CD14-positive monocyte (primary cell): ENCODE measurements at places on chromosomes 6 and 20. TPM values are rescaled to one million over a fixed set of nuclear protein-coding genes. Genes with fewer than 3 reads are reported as not detected.

Gene DDO
- polyA plus RNA-seq: 0.24 TPM

Gene REM1
- not detected for polyA plus RNA-seq

Gene GGT7
- polyA plus RNA-seq: 2.4 TPM

Gene SPACA1
- polyA plus RNA-seq: not detected

Gene F13A1
- polyA plus RNA-seq: 105 TPM

Gene PDE10A
- polyA plus RNA-seq: not detected

Gene NRSN2
- 0.56 TPM for polyA plus RNA-seq

Gene CGA
- polyA plus RNA-seq: not detected

Gene TCF21
- not detected for polyA plus RNA-seq

DNA sequence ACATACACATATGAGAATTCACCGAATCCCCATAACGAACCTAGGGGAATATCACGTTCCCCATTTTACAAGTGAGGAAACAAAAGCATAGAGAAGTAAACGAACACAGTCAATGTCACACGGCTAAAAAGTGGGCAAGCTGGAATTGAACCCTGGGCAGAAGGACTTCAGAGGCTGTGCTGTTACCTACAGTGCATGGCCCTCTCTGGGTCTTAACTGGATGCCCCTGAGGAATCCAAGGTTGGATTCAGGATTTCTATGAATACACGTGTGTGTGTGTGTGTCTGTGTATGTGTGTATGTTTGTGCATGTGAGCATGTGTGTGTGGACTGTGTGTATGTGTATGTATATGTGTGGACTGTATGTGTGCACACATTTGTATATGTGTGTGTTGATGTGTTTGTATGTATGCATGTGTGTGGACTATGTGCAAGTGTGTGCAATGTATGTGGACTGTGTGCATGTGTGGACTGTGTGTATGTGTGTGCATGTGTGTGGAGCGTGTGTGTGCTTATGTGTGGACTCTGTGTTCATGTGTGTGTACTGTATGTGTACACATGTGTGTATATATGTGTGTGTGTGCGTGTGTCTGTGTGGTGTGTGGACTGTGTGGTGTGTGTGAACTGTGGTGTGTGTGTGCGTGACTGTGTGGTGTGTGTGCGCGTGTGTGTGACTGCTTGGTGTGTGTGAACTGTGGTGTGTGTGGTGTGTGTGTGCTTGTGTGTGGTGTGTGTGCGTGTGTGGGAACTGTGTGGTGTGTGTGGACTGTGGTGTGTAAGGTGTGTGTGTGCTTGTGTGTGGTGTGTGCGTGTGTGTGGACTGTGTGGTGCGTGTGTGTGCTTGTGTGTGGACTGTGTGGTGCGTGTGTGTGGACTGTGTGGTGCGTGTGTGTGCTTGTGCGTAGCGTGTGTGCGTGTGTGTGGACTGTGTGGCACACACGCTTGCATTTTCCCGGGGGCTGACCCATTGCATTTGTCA, 49.0 kb downstream of the HNF4A start:
- no peak for DNase-seq
- H3K27ac ChIP-seq: no peak overlapping the region
- H3K4me3 ChIP-seq: no peak overlapping the region
- no peaks in the 10 kb centered on the region for H3K4me1 ChIP-seq
- H3K27me3 ChIP-seq: no peaks in the 10 kb centered on the region
- H3K36me3 ChIP-seq: no peaks in the 10 kb centered on the region

GRCh38 chr20:6744180-6744579, 23.3 kb upstream of the BMP2 start:
- no peaks in the 10 kb centered on the region for H3K36me3 ChIP-seq
- peak; percentile 4 for DNase-seq
- H3K4me3 ChIP-seq: no peak overlapping the region
- no peak overlapping the region for H3K27ac ChIP-seq
- H3K4me1 ChIP-seq: no peaks in the 10 kb centered on the region
- H3K27me3 ChIP-seq: peaks cover 12% of the 10 kb centered on the region

DNA sequence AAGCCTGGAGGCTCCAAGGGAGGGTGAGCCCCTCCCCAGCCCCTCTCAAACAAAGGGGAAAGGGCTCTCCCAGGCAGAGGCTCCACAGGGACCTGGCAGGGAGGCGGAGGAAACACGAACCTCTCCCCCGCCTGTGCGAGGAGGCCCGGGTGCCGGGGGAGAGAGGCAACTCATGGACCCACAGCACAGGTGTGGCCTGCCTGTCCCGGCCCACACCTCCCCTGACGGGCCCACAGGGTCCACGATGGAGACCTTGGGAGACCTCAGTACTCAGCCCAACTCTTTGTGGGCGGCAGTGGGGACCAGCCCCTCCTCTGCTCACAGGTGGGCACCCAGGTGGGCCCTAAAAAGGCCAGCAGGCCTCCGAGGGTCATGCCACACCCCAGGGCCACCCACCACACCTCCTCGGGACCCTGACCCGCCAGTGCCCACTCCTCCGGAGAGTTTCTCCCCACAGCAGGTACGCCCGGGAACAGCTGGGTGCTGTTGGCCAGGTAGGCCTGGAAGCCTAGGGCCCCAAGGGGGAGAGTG, 12.2 kb downstream of the LAMA5 start:
- no peaks in the 10 kb centered on the region for H3K27me3 ChIP-seq
- no peaks in the 10 kb centered on the region for H3K36me3 ChIP-seq
- H3K4me1 ChIP-seq: no peaks in the 10 kb centered on the region
- H3K27ac ChIP-seq: no peak overlapping the region

DNA sequence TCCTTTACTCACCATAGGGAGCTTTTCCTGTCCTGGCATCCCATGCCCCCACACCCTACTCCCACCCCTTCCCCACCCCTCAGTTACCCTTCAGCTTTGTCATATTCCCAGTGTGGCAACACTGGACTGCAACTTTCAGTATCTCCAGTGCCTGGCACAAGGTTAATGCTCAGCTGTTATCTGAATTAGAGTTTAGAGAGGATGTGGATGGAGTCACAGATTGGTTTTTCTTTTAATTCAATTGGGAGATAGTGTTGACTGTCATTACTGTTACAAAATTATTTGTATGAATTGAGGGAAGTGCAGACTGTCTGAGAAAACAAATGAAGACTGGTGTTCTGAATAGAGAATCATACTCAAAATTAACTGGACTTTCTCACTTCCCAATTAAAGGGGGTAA, 89.9 kb downstream of the TULP4 start:
- H3K27ac ChIP-seq: no peak overlapping the region
- no peaks in the 10 kb centered on the region for H3K4me1 ChIP-seq
- no peaks in the 10 kb centered on the region for H3K36me3 ChIP-seq
- H3K27me3 ChIP-seq: no peaks in the 10 kb centered on the region
- no peak for DNase-seq

- H3K27me3 ChIP-seq: peaks cover 94% of the 10 kb centered on the region
- H3K4me3 ChIP-seq: peak within 1 kb of the TSS; percentile 49
- peak; percentile 16 for DNase-seq
Observed at GRCh38 chr6:75748743-75749538, at the start of gene MYO6. TSS of gene MYO6 (plus strand) at chr6:75749239. CDS start at chr6:75817548, 68,309 bp downstream.

DNA sequence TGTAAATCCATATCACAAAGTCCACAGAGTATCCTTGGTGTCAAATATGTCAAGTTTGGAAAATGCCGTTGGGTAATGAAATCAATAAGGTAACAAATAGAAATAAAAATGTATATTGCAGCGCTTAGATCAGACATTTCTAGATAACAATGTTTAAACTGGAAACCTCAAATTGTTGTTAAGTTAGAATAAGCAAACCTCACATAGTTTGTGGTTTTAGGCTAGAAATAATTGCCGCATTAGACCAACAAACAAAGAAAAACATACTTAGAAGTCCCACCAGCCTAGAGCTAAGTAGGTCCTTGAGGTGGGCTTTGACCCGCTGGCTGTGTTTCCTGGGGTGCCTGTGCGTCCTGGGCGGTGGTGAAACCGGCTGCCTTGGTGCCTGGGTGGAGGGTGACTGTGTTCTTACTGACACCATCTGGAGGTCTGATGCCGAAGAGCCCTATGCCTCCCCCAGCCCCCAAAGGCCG, 71.4 kb downstream of the DACT2 start:
- H3K27ac ChIP-seq: no peak overlapping the region
- no peak overlapping the region for H3K4me3 ChIP-seq
- H3K4me1 ChIP-seq: no peaks in the 10 kb centered on the region
- no peak for DNase-seq
- H3K27me3 ChIP-seq: no peaks in the 10 kb centered on the region

- H3K36me3 ChIP-seq: no peaks in the 10 kb centered on the region
- no peaks in the 10 kb centered on the region for H3K4me1 ChIP-seq
- no peak overlapping the region for H3K27ac ChIP-seq
- DNase-seq: no peak
- H3K27me3 ChIP-seq: no peaks in the 10 kb centered on the region
Observed at GRCh38 chr6:122020588-122021264, 378.7 kb upstream of the HSF2 start.

DNA sequence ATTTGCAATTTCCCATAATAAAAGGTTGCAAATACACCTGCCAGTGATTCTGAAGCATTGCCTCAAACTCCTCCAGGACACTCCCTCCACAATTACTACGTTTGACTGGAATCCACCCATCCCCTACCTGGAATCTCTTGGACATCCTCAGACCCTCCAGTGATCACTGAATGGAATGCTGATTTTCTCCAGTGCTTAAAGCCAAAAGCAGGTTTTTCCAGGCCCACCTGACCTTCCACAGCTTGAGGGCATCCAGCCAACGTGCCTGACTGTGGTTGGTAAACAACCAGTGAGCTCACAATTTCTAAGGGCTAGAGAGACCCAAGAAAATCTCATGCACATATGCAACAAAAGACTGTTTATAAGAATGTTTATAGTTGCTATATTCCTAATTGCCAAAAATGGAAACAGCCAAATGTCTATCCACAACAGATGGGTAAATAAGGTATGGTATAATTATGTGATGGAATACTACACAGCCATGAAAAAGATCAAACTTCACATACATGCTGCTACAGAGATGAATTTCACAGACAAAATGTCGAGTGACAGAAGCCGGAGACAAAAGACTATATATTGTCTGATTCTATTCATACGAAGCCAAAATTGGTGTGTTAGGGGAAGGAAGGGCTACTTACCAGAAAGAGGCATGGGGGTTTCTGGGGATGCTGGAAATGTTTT, 147.1 kb upstream of the RREB1 start:
- no peaks in the 10 kb centered on the region for H3K4me1 ChIP-seq
- no peaks in the 10 kb centered on the region for H3K27me3 ChIP-seq
- no peak for DNase-seq
- no peak overlapping the region for H3K4me3 ChIP-seq
- H3K36me3 ChIP-seq: no peaks in the 10 kb centered on the region
- H3K27ac ChIP-seq: no peak overlapping the region

- no peaks in the 10 kb centered on the region for H3K4me1 ChIP-seq
- no peak overlapping the region for H3K27ac ChIP-seq
- no peaks in the 10 kb centered on the region for H3K27me3 ChIP-seq
- no peak for DNase-seq
- H3K4me3 ChIP-seq: no peak overlapping the region
Observed at GRCh38 chr6:167647737-167648470, 178.8 kb upstream of the AFDN start.

- no peak overlapping the region for H3K4me3 ChIP-seq
- no peaks in the 10 kb centered on the region for H3K4me1 ChIP-seq
- H3K27me3 ChIP-seq: no peaks in the 10 kb centered on the region
Observed at GRCh38 chr20:31816221-31816620, 2.9 kb upstream of the MYLK2 start.

DNA sequence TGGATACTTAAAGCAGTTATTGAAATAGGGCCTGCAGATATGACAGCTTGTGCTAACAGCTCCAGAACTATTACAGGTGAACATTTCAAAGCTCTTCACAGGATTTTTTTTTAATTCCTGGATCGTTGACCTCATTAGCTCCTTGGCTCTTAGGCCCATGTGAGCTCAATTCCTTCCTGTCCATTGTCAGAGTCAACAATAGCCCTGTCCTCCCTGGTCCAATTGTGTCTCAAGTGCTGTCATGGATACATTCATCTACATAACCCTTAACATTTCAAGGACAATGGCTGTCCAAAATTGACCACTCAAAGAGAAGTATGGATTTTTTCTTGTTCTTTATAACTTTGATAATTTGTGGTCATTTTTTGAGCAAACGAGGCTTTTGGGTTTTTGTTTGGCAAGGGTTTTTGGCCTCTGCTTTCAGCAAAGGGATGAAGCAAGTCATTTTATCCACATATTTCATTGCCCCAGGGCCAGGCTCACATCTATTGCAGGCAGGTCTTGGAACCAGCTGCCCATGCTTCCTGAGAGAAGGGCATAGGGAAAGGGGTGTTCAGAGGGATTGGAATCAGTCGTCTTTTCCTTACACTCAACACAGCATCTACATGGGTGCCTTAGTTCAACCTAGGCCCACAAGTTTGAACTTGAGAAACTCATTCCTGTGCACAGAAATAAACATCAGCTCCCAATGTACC, 282.1 kb downstream of the TPBG start:
- H3K27ac ChIP-seq: no peak overlapping the region
- H3K36me3 ChIP-seq: no peaks in the 10 kb centered on the region
- no peak for DNase-seq
- H3K4me1 ChIP-seq: no peaks in the 10 kb centered on the region
- no peak overlapping the region for H3K4me3 ChIP-seq

DNA sequence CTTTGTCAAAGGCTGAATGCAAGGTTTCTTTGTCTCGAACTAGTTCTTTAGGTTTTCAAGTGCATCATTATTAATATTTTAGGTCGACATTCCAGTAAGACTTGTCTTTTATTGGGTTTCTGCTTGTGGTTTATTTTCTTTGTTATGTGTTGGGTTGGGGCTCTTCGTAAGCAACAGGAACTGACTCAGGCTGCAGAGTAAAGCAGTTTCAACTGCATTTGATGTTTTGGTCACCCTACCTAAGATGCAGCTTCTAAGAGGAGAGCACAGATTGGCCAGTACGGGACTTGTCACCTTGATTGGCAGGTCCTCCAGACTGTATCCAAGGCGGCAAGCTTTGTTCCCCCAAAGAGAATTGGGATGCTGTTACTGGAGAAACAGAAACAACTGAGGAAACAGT, 149.5 kb upstream of the SULF2 start:
- no peak overlapping the region for H3K4me3 ChIP-seq
- H3K27me3 ChIP-seq: no peaks in the 10 kb centered on the region
- no peaks in the 10 kb centered on the region for H3K4me1 ChIP-seq
- no peak overlapping the region for H3K27ac ChIP-seq
- DNase-seq: no peak
- no peaks in the 10 kb centered on the region for H3K36me3 ChIP-seq
